Activated CD8-positive, alpha-beta memory T cell treated with anti-CD3 and anti-CD28 coated beads for 1 hour (primary cell): ENCODE measurements at places on chromosomes 12 and 14.

DNA sequence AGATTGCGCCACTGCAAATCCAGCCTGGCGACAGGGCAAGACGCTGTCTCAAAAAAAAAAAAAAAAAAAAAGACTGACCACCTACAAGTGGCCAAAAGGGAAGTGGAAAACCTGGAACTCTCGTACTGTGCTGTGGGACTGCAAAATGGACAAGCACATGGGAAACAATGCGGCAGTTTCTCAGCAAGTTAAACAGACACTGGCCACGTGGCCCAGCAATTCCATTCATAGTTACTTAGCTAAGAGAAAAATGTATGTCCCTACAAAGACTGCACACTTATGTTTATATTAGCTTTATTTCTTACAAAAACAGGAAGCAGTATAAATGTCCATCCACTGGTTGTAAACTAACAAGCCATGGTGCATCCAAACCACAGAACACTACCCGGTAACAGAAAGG is 5.6 kb downstream of the CHFR start:
- no peak for DNase-seq

- no peak for DNase-seq
Observed at GRCh38 chr12:50041962-50042361, 15.4 kb upstream of the ASIC1 start.

- DNase-seq = no peak
Observed at GRCh38 chr12:128381541-128381940, 114.6 kb downstream of the TMEM132C start.

GRCh38 chr12:117068492-117068891 is 30.7 kb downstream of the TESC start:
- no peak for DNase-seq

DNA sequence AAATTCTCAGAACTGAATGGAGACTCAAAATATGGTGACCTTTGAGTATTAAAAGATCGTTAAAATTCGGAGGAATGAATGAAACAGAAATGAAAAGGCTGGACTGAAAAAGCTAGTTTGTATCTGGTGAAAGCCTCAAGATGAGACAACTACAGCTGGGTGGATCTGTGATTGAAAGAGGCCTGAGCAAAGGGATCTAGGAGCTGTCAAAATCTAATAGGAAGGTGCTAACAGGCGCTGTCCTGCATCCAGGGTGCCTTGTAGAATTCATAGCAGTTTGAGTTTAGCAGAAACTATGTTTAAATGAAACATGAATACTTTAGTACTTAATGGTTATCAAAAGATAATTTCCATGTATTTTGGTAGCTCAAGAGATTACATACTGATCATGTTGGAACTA is 2.3 kb downstream of the YY1 start:
- DNase-seq = no peak

- DNase-seq = no peak
Observed at GRCh38 chr12:38904537-38905479, 583 bp downstream of the CPNE8 start.

GRCh38 chr14:58739674-58740073 is 101.9 kb downstream of the DACT1 start:
- DNase-seq = no peak

- DNase-seq = no peak
Observed at GRCh38 chr14:78088916-78089315, 81.3 kb upstream of the NRXN3 start.

- DNase-seq = no peak
Observed at GRCh38 chr12:71130521-71131069, 27.2 kb downstream of the TSPAN8 start.

DNA sequence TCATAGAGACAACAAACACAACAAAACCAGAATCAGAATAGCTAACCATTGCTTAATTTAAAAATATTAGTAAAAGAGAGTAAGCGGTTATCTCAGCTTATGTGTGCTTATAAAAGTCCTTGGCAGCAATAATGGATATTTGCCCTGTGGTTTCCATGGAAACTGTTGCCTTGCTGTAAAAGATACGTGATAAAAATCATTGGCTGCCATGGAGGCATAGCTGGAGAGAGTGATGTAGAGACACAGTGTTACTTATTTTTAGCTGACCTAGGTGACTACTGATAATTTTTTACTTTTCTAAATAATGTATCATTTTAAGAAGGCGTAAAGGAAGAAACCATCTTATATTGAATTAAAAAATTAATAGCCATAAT is 92.9 kb downstream of the ERC1 start:
- no peak for DNase-seq

GRCh38 chr12:11941606-11942337 is 129.0 kb upstream of the BCL2L14 start:
- no peak for DNase-seq

DNA sequence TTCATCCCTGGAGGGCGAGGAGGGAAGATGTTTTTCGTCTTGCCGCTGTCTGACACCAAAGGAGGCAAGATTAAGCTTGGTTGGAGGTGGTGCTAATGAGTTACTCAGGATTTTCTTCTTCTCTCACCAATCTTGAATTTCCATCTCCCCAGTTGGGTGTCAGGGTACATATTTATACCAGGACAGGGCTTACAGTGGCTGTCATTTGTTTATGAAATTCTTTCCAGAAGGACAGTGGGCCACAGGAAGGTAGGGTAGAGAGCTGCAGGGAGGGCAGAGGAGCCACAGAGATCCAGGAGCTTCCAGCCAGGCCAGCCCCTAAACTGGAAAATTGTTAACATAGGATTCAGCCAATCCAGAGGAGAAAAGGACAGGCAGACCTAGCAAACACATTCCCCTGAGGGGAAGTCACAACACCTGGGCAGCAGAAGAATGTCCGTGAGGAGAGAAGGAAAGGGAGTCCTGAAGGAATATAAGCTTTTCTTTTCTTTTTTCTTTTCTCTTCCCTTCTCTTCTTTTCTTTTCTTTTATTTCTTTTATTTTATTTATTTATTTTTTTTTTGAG is 40.5 kb downstream of the IRF2BPL start:
- DNase-seq = no peak

DNA sequence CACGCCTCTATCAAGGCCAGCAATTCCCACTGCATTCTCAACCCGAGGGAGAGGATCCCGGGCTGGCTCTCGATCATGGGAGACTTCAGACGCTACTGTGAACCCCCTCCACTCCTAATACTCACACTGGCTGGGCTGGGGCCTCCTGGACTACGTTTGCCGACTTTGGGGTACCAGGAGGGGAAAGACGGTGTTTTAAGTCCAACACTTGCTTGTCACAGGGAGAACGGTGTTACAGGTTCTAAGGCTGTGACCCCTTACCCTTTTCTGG is 463 bp downstream of the NACA start:
- DNase-seq = no peak

DNA sequence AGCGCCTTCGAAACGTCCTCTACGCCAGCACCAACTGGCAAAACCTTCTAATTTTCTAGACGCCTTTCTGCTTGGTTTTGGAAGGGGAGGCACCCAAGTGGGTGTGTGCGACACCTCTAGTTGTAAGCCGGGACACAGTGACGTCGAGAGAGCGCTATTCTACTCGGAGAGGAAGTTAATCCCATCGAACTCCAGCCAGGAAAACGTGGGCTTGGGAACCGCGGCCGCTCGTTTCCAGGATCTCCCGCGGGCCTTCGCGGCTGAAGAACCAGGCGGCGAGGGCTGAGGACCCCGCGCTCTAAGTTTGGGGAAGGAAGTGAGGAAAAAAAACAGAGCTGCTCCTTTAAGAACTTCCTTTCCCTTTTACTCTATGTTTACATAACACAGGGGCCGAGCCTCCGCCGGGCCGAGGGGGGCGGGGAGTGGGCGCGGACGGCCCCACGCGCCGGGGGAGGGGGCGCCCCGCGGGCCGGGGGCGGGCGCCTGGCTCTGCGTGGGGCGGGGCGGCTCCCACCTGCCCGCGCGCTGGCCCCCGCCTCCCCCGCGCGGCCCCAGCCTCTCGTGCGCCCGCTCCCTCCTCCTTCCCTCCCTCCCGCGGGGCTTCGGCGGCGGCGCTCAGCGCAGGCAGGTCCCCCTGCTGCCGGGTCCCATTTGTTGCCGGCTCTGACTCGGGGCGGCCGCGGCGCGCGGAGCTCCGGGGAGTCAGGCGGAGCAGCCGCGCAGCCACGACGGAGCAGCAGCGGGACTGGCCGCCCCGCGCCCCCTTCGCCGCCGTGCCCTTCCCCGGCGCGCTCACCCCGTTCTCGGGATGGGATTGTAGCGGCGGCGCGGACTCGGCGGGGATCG is at the start of gene PELI2:
Gene PELI2 (plus strand): TSS at position 647 of the 846 bp plus-strand sequence. CDS start 250 bp downstream, outside the sequence.
- peak; percentile 69 for DNase-seq

GRCh38 chr12:31765931-31766330 is 37.1 kb upstream of the AMN1 start:
- no peak for DNase-seq

- no peak for DNase-seq
Observed at GRCh38 chr14:34983148-34983760, 462 bp downstream of the SRP54 start.

DNA sequence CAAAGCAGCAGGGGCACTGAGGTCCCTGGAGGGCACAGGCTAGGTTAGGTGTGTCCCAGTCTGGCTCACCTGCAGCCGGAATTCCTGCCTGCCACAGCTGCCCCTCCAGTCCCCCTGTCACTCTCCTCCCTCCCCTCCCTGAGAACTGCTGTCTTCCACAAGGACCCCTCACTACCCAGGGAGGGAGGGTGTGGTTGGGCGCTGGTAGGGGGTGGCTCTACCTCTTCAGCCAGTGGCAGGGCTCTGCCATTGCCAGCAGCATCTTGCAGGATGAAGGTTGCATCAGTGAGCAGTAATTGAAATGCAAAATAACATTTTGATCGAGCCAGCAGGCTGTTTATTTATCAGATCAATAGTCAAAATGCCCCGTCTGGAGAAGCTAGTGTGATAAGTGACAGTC is 45.7 kb downstream of the ESRRB start:
- no peak for DNase-seq

- no peak for DNase-seq
Observed at GRCh38 chr14:68740788-68741476, 51.9 kb downstream of the ZFP36L1 start.

GRCh38 chr14:93003945-93004698 is 81.2 kb downstream of the CHGA start:
- DNase-seq = no peak

- DNase-seq = no peak
Observed at GRCh38 chr14:72638021-72638420, 255.9 kb downstream of the DPF3 start.

DNA sequence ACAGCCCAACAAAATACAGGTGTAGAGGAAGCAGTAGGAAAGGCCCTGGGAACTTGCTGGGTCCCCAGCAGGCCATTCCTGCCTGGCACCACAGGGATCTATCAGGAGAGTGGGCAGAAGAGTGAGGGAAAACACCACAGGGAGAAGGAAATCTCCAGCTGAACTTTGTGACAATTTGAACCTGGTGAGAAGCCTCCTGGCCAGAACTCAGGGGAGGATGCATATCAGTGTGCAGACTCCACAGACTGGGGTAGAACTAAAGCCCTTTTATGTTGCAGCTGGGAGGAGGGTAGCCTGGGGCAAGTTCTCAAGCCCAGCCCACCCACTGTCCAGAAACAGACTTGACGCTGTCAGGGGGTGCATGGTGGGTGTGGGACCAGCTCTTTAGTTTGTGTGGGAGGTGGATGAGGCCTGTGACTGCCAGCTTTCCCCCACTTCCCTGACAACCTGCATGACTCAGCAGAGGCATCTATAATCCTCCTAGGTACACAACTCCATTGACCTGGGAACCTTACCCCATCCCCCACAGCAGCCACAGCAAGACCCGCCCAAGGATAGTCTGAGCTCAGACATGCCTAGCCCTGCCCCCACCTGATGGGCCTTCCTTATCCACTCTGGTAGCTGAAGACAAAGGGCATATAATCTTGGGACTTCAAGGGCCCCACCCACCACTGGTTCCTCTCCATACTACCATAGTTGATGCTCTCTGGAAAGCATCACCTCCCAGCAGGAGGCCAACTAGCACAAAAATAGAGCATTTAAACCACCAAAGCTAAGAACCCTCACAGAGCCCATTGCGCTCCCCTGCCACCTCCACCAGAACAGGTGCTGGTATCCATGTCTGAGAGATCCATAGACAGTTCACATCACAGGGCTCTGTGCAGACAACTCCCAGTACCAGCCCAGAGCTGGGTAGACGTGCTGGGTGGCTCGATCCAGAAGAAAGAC is 28.9 kb downstream of the PNN start:
- DNase-seq = no peak
